ENCODE measurements at places on chromosomes 7 and 10.

DNA sequence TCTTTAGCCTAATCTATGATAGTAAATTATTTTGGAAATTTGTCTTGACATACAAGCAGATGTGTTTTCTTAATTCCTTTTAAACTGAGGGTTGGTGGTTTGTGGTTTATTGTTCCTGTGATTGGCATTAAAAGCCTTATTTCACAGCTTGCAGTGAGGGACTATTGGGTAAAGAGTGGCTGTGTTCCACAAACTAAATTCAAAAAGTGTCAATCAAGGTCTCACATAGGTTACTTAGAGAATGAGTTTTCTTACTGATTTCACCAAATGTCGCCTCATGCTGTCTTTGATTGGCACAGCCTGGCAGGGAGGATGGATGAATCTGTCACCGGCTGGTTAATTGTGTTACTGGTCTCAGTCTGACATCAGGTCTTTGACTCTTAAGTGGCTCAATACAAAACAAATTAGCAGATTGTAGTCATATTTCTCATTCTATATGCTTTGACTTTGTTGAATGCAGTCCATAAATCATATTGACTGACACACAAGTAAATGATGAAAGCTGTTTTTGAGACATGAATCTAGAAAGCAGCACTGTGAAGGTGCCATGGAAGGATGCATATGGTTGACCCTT, 66.8 kb upstream of the CYP26C1 start:
- DNase-seq = no peak

DNA sequence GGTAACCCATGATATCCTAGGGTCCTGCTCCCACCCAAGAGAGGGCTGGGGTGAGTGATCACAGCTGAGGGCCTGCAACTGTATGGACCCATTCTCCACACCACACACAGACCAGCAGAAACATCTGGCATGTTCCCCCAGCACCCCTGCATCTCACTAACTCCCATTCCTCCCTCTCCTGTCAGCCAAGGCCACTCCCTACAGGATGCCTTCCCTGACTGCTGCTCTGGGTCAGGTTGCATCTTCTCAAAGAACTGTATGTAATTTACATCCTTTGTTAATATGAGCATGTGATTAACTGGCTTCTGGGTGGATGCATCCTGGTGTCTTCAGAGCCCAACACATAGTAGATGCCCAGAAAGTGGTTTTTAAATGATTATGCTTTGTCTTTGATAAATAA, 56.2 kb downstream of the PTPRE start:
- no peak for DNase-seq

DNA sequence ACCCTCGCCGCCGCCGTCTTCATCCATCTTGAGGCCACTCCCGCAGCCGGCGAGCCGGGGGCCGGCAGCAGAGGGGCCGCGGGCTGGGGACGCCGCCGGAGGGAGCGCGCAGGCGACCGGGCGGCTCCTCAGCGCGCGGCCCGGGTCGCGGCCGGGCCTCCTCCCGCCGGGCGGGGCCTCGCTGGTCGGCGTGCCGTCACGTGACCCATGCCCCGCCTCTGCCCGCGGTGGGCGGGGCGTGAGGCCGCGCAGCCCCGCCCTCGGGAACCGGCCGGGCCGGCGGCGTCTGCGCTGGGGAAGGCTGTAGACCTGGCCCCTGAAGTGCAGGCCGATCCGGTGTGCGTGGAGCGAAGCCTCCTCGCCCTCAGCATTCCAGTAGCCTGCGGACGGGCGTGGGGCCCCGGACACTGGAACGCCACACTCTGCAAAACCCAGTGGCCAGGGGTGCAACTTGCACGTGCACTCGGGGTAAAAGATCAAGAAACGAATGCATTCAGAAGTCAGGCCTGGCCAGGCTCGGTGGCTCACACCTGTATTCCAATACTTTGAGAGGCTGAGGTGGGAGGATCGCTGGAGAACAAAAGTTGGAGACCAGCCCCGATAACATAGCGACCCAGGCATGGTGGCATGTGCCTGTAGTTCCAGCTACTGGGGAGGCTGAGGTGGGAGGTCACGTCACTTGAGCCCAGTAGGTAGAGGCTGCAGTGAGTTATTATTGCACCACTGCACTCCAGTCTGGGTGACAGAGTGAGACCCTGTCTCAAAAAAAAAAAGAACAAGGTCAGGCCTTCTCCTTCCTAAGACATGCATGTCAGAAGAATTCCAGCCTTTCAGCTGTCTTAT, at the start of gene CYTH3:
CYTH3 (minus strand) TSS at position 144 of the 843 bp plus-strand sequence; CDS start at position 27, 117 bp downstream.
- peak; percentile 68 for DNase-seq

- no peak for DNase-seq
These were observed 26.9 kb downstream of the EPDR1 start for GRCh38 chr7:37947138-37947940.

DNA sequence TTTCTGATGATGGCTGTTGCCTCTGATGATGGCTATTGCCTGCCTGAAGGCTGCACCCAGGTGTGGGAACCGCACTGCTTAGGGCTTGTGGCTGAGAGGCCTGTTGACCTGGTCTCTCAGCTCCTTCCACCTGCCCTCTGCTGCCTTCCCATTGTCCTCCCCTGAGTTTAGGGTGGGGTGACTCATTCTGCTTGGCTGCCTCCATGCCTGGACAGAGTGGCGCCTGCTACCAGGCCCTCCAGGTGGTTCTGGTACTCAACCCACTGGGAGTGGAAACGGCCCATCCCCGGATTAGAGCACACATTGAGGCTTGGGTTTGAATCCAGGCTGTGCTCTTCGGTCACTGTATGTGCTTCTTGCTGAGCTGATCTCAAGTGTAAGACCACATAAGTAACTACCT, 120.6 kb downstream of the SEM1 start:
- DNase-seq = no peak
